ENCODE measurements at places on chromosomes 3 and 15. TPM values are rescaled to one million over a fixed set of nuclear protein-coding genes. Genes with fewer than 3 reads are reported as not detected.

AADACL2 gene
- total RNA-seq: not detected

SSUH2 gene
- total RNA-seq: 0.39 TPM

NMB gene
- 6.6 TPM for total RNA-seq

XCR1 gene
- total RNA-seq: 2.0 TPM

CILP gene
- total RNA-seq: 8.5 TPM

MUC13 gene
- total RNA-seq: 0.50 TPM
